Activated gamma-delta T cell (primary cell): ENCODE measurements at places on chromosomes 7 and 10.

GRCh38 chr7:67858931-67859330 lies 862.3 kb downstream of the TYW1 start:
- no peak for DNase-seq

DNA sequence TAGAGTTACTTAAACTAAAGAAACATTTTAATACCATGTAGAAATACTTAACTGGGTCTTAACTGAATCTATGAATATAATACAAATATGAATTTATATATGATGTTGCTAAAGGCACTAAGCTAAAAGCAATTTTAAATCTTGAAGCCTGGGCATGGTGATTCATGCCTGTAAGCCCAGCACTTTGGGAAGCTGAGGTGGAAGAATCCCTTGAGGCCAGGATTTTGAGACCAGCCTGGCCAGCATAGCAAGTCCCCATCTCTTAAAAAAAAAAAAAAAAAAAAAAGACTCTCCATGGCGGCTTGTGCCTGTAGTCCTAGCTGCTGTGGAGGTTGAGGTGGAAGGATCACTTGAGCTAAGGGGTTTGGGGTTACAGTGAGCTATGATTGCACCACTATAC lies 95.3 kb downstream of the CCSER2 start:
- DNase-seq, result no peak

DNA sequence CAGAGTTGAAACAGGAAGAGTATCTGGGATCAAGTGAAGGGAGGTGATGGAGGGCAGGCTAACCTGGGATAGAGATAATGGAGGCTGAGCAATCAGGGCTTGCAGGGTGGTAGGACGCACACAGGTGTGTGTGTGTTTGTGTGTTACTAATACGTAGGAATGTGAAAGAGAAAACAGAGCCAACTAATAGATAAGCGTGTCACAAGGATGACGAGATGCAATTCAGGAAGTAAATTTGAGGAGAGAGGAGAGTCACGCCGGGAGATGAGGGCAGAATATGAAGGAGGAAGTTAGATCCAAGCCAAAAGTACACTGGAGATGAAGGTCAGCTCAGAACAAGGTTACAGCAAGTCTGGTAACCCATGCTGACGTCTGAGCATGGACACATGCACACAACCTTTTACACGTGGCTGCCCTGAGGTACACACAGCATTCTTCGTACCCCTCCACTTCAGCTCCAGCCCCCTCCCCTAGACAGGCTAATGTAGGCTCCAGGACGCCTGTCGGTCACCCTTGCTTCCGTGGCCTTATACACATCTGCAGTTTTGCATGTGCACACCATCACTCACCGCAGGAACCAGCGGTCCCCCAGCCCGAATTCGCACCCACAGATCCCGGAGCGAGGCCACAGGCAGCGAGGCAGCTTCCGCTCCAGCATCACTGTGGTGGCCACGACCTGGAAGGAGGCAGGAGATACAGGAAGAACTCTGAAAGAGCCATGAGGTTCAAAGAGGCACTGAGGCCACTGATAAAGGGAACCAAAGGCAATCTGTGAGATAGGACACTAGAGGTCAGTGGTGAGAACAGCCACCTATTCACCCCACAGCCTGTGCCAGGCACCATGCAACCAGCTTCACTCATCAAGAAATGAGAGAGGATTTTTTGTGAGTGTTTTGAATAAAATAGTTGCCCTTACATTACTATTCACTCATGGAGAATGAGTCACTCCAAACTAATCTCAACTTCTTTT lies 23.7 kb upstream of the TRPV6 start:
- DNase-seq, result no peak

GRCh38 chr10:111410740-111411139 lies 333.9 kb downstream of the ADRA2A start:
- DNase-seq, result no peak

GRCh38 chr10:91048380-91048779 lies 127.5 kb upstream of the ANKRD1 start:
- DNase-seq, result no peak

- no peak for DNase-seq
Measured at GRCh38 chr10:71860243-71861029, 9.4 kb upstream of the PSAP start.

DNA sequence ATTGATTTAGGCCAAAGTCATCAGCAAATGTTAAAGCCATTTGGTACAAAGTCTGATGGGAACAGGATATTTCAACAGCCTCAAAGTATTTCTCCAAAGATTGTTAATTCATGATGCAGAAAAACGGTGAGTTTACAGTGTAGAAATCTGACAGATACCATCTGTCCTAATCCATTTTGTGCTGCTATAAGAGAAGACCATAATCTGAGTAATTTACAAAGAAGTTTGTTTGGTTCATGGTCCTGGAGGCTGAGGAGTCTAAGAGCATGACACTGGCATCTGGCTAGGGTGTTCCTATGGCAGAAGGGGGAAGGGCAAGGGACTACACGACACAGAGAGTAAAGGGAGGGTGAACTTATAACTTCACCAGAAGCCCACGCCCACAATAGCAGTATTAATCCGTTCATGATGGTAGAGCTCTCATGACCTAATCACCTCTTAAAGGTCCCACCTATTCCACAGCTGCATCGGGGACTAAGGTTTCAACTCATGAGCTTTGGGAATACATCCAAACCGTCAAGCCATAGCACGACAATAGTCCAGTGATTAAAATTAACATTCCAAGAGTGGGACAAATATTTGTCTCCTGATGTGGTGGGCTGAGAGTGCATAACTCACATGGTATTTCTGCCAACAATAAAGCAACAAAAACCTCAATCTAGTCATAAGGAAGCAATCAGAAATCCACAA lies 298.6 kb upstream of the AKR1E2 start:
- no peak for DNase-seq

DNA sequence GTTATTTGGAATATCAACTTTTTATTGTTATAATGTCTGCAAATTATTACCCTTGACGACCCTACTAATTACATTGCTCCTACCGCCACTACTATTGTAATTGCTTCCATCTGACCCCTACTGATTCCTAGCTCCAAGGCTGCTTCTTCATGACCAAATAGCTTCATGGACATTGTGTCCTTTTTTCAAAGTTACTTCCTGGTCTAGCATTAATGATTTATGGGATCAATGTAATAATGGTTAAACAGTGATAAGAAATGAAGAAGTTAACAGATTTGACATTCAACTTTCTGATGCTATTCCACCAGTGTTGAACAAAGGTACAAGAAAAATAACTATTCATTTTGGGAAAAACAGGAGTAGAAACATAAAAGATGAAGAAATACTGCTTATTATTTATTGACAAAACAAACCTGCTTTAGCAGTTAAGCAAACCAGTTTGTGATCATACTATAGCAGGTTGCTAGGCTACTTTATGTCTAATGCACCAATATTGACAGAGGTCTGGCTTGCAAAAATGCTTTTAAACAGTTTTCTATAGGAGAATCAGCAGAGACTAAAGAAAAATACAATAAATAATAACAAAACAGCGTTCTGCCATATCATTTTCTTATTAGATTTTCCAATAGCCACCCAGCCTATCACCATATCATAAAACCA lies 125.8 kb downstream of the PCLO start:
- no peak for DNase-seq

DNA sequence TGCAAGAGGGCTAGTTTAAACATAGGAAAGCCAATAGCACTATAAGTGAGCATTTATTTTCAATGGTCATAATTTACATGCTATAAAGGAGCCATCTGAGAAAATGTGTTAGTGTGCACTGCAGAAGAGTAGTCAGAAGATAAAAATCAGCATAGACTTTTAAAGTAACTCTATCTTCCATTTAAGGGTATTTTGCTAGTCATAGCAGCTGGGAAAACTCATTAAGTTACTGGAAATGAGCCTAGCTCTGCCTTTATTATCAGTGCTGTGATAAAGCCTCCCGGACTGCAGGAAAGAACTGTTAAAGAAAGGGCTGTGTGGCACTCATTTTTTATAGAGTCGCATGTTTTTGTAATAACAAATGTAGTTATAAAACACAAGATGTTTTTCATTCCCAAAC lies 825.8 kb upstream of the POM121L12 start:
- no peak for DNase-seq

DNA sequence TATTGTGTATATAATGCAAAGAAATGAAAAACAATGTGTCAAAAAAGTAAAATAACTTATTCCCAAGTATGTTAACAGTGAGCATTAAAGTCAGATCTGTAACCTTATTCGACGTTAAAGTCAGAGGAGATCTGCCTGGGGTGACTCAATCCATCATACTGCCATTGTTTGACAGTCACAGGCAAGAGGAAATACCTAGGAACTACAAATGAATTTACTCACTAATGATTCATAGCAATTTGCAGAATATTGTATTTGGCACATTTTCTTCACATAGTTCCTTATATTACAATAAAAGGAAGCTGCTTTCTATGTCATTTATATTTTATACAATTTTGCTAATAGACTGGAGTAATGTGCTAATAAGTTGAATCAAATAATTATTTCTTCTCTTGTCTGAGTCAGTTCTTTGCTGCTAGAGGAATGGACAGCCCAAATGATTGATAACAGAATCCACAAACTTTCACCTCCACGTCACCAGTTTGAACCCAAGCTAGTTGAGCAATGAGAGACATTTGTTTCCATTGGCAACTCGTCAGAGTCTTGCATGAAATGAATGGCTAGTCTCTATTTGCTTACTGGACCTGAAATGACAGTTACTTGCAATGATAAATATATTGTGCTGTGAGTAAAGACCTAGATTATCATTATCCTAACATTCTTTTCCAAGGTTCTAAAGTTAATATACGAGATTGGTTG lies 48.5 kb upstream of the TMEM106B start:
- DNase-seq, result no peak

DNA sequence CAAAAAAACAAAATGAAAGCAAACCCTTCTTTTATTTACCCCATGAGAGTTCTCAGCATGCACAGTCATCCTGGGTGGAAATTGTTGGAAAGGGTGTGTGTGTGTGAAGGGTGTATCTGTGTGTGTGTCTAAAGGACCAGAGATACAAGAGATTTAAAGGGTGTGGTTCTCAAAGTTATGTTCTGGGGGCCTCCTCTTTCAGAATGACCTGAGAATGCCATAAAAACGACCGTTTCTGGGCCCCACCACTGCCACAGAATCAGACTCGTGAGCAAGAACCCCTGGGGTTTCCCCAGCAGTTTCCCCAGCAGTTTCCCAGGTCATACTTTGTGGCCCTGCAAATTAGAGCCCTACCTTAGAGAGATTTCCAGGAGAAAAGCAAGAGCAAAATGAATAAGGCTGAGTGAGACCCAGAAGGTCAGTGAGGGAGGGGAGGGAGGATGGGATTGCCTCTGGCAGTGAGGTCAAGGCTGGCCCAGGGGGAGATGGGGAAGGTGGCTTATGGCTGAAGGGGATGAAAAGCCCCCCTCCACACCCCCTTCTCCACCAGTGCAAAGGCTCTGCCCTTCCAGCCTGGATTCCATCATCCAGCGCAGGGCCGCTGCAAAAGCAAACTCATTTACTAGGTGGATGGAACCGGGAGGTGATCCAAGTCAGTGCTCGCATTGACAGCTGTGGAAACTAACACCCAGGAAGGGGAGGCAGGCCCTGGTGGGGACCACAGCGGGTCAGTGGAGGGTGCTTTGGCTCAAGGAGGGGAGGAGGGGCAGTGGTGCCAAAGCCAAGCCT lies 10.2 kb downstream of the PYROXD2 start:
- no peak for DNase-seq

DNA sequence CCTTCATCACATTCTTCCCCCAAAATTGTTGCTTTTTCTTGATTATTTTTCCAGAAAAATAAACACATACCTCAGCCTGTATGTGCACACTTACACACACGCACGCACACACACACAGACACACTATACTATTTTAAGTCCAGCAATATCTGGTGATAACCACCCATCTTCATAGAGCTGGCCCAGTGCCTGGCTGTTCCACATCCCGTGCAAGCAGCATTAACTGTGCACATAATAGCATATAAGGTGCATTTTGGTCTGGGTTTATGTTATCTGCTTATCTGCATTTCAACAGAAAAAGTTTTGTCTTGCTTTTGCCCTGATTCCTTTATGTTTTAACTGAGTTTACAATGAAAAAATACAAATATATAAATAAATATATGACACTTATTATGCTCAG lies 143.1 kb upstream of the KLF6 start:
- DNase-seq, result no peak

DNA sequence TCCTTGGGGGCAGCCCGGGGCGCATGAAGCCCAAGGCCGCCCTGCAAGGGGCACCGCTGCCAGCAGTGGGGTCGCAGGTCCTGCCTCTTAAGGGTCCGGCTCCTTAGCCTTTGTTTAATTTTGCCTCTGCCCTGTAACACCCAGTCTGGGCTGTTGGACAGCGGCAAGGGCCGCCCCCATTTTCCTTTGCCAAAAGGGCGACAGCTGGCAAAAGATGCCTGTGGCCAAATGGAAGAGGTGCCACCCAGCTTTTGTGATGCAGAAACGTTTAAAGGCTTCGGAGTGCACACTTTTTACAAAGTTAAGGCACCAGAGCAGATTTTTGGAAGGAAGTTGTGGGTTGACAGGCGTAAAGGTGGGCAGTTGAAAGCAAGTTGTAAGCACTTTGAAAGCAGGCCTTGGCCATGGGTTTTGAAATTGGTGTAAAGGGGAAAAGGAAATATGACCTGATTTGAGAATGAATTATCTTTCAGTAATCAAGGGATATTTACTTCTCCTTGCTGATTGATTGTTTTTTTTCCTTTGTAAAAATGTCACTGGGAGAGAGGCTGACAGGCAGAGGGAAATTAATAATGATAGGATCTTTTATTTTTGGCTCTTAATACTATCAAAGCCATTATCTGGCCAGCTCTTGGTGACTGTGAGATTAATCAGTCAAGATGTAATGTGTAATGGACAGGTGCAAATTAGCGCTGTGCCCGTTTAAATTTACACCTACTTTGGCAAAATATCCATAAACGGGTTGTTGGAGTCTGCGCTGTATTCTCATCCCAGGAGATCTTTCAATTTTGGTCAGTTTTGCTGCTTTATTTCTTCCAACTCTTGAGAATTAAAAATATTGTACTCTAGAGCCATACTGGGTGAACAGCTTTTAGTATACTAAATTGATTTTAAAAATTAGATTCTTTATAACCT lies 1.2 kb downstream of the CASD1 start:
- DNase-seq, result peak; percentile 18

DNA sequence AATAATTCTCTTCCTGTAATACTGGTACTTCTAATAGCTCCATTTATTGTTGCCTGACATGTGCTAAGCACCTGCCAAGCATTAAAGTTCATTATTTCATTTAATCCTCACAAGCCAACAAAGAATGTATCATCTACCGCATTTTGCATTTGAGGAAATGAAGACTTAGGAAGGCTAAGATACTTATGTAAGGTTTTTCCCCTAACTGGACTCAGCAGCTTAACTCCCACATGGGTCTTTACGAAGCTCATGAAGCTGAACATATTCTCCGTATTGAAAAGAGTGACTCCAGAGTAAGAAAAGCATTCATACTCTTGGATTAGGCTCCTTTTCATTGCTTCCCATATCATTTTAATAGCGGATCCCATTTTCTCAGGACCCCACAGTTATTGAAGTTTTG lies 155.7 kb upstream of the TMEM72 start:
- no peak for DNase-seq

GRCh38 chr7:90771281-90771680 lies 175.2 kb downstream of the CDK14 start:
- no peak for DNase-seq

- DNase-seq, result no peak
Measured at GRCh38 chr10:3526727-3527501, 258.1 kb downstream of the KLF6 start.
